ENCODE measurements at places on chromosomes 13 and 19.

DNA sequence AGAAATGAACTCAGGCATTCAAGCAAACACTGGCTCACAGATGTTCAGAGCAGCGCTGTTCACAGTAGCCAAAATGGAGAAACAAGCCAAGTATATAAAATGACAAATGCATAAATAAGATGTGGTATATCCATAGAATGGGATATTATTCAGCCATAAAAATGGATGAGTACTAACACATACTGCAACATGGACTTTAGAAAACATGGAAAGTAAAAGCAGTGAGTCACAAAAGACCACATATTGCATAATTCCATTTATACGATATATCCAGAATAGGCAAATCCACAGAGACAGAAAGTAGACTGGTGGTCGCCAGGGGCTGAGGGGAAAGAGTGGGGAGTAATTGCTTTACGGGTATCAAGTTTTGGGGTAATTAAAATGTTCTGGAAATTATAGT lies 6.6 kb downstream of the ZNF837 start:
- DNase-seq: no peak

GRCh38 chr19:19120308-19121231 lies 17.7 kb downstream of the TMEM161A start:
- DNase-seq: no peak

DNA sequence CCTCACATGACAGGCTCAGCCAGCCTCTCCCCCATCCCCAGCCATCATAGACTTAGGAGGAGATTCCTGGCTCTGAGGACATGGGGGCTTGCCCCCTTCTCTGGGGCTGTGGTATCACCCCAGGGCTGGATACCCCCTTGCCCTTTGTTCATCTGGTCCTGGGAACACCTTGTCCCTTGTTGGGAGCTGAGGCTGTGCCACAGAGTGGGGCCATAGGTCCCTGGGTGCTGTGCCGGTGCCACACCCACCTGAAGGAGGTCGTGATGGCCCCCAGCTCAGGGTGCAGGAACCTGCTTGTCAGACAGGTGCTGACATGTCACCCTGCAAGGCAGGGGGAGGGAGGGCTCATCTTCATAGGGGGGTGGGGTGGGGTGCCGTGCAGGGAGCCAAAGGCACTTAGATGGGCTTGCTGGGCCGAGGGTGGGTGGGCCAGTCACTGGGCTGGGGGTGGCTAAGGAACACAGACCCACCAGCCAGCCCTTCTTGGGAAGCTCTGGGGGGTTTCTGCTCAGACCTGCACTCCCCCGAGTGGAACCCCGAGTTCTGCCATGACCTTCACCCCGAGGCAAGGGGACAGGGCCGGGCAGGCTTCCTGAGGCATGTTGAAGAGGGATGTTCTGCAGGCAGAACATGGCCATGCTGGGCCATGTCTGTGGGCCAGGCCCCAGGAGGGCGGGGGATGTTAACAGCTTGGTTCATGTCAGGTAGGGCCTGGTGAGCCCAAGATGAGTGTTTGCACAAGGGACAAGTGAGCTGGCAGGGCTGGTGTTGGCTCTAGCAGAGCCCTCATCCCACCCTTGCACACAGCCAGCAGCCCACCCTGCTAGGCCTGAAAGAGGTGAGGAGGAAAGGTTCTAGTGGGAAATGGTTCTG lies 28.0 kb downstream of the TSSK6 start:
- DNase-seq: no peak

DNA sequence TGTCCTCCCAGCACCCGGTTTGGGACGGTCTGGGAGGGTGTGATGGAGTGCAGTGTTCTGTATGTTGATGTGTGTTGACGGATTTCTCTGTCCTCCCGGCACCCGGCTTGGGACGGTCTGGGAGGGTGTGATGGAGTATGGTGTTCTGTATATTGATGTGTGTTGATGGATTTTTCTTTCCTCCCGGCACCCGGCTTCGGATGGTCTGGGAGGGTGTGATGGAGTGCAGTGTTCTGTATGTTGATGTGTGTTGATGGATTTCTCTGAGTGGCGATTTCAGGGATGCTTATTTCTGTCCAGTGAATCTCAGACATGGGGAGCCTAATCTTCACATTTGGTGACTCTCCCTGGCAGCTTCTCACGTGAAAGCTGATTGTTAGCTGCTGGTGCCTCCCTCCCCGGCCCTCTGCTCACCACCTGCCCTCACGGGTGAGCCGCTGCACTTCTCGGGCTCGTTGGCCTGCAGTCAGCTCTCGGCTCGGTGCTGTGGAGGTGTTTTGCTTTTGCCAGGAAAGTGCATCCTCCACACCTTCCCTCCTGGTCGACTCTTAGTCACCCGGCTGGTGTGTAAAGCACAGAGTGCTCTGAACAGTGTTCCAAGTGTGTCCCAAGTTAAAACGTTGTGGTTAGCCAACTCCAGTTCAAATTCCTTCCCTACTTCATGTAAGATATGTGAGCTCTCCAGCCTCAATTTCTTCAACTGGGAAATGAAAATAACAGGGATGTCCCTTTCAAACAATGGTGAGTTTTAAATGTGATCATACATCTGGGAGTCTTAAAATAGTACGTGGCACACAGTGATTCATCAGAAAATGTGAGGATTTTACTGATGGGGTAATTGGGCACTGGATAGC lies 54.6 kb downstream of the ATP11A start:
- no peak for DNase-seq

GRCh38 chr19:58261600-58261967 lies 17.2 kb upstream of the ZNF8 start:
- no peak for DNase-seq

DNA sequence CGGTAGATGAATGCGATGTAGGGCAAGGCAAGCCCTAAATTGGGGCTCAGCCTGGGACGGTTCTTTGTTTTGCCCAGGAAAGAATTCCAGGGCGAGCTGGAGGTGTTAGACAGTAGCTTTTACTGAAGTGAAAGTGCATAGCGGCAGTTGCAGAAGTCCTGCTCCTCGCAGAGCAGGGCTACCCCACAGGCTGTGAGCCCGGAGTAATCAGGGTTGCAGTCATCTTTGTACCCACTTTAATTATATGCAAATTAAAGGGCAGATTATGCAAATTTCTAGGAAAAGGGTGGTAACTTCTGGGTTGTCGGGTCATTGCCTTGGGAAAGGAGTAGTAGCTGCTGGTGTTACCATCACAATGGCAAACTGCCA lies 30.5 kb downstream of the VAV1 start:
- no peak for DNase-seq

DNA sequence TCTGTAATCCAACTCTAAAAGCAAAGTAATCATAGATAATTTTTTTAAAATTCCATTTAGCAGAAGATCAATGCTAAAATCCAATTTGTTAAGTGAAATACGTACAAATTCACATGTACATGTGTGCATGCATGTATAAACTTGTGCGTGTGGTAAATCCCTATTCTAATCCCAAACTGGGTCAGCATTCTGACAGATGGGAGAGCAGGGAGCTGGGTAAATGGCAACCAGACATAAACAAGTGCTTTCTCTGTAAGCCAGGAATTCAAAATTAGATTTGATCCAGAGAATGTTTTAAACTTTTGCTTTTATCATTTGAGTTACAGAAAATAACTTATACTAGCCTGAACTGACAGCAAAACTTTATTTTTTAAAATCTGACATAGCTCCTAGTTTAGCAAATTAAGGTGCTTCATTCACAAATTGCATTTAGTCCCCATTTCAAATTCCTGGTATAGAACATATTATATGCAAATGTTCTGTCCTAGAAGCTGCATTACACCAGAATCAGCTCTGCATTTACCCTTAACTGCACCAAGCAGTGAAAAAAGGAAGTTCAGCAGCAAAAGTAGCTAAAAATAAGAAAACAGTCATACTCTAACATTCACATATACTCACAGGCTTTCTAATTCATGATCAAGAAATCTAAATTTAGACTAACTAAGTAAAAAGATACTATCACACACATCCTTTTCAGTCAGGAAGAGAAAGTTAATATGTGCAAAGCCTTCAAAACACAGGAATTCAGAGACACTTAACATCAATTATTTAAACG lies 32.6 kb downstream of the UBL3 start:
- DNase-seq: no peak

- no peak for DNase-seq
Observed at GRCh38 chr13:112972867-112973576, 4.0 kb downstream of the MCF2L start.

DNA sequence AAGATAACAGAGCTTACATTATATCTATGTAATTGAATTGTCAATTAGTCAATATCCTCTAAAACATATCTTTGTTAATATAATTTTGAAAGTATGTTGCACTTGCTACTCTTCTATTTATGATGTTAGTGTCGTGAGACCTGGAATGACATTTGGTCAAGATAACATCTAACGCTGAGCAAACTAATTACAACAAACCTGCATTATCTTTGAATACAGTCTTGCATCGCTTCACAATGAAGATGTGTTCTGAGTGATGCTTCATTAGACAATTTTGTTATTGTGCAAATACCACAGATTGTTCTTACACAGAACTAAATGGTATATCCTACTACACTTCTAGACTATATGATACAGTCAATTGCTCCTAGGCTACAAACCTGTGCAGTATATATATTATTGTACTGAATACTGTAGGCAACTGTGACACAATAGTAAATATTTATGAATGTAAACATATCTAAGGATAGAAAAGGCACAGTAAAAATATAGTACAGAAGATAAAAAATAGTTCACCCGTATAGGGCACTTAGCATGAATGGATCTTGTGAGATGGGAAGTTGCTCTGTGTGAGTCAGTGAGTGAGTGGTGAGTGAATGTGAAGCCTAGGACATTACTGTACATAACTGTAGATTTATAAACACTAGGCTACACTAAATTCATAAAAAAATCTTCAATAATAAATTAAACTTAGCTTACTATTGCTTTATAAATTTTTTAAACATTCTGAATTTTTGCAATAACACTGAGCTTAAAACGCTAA lies 1773.8 kb downstream of the PCDH9 start:
- no peak for DNase-seq

- DNase-seq: no peak
Observed at GRCh38 chr13:94829837-94830365, 117.6 kb upstream of the SOX21 start.

DNA sequence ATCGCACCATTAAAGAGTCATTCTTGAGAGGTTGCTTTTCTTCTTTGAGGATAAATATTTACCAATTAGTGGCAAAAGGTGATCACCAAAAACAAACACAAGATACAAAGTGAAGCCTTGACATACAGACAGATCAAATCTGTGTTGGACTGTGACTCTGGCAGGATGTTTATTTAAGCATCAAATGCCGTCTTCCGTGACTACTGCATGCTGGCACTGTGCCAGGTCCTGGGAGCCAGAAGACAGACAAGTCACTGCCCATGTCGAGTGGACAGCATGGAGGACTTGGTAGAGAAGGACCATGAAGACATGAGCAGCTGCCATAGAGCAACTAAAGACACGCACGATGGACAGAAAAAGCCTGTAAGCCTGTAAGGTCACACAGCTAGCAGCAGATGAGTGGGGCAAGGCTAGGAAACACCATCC lies 92.8 kb upstream of the FARP1 start:
- DNase-seq: no peak

GRCh38 chr19:33446330-33447293 lies 73.1 kb downstream of the CEBPG start:
- no peak for DNase-seq

DNA sequence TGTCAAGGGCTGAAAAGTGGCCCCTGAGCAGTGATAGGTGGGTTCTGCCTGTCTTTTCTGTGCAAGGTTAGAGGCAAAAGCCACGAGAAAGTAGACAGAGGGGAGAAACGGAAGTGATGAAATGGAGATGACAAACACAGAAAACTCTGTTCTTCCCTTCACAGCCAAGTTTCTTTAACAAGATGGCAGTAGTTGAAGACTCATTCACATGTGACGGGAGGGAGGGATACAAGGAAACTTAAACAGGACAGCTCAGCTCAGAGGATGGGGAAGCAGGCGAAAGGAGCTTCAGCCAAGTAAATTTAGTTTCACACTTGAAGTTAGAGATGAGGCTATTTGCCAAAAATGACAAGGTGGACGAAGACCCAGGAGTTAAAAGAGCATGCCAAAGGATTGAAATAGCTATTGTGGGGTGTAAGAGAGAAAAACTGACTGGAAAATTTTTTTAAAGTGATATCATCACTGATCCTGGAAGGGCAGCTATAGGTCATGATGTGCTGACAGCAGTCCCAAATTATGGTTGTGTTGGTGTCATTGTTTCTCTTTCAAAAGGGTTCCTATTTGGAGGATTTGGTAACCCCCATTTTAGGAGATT lies 347.9 kb downstream of the EFNB2 start:
- DNase-seq: no peak

- no peak for DNase-seq
Observed at GRCh38 chr13:100068133-100068931, 20.6 kb upstream of the PCCA start.

GRCh38 chr13:33139184-33139583 lies 123.0 kb downstream of the KL start:
- DNase-seq: no peak

DNA sequence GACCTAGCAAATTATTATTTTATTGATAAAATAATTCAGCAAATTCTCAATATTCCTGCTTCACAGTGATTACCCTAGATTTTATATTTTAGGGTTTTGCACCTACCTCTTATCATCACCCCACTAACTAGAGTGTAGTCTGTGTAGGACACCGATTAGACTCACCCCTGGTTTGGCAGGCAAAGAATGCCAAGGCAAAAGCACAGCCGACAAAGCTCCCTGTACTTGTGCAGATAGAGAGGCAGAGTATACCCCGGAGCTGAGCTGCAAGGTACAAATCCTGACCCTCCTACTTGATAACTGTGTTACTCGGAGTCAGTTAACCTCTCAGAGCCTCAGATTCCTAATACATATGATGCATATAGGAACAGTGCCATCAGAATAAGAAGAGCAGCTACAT lies 225.7 kb downstream of the ENOX1 start:
- no peak for DNase-seq

DNA sequence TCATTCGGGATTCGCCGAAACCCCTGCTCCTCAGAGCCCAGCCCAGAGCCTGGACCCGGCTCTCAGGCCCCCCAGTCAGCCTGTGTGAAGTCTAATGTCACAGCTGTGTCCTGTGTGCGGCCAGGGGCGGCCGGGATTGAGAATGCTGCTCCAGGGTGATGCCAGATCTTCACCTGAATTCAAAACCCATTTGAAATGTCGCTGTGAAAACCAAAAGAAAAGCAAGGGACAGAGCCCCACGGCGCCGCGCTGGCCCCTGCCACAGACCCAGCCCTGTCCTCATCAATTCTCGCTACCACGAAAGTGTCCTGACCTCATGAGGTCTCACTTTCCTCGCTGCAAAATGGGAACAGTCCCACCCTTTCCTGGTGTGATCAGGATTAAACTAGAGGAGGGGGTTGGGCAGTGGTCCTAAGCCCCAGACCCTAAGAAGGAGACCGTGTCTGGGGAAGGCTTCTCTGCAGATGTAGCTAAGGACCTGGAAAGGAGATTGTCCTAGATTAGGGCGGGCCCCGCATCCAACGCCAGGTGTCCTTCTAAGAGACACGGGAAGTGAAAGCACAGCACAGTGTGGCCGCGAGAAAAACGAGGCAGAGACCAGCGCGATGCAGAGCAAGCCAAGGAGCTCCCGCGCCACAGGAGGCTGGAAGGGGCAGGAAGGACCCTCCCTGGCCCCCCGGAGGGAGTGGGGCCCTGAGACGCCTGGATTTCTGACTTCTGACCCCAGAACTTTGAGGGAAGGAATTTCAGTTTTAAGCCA lies 34.0 kb upstream of the SPACA7 start:
- DNase-seq: no peak

- DNase-seq: peak; percentile 26
Observed at GRCh38 chr13:48214519-48215121, 18.4 kb upstream of the ITM2B start.

GRCh38 chr19:29311191-29311790 lies 98.3 kb upstream of the UQCRFS1 start:
- DNase-seq: no peak
